ENCODE measurements at places on chromosomes 1 and 21.

DNA sequence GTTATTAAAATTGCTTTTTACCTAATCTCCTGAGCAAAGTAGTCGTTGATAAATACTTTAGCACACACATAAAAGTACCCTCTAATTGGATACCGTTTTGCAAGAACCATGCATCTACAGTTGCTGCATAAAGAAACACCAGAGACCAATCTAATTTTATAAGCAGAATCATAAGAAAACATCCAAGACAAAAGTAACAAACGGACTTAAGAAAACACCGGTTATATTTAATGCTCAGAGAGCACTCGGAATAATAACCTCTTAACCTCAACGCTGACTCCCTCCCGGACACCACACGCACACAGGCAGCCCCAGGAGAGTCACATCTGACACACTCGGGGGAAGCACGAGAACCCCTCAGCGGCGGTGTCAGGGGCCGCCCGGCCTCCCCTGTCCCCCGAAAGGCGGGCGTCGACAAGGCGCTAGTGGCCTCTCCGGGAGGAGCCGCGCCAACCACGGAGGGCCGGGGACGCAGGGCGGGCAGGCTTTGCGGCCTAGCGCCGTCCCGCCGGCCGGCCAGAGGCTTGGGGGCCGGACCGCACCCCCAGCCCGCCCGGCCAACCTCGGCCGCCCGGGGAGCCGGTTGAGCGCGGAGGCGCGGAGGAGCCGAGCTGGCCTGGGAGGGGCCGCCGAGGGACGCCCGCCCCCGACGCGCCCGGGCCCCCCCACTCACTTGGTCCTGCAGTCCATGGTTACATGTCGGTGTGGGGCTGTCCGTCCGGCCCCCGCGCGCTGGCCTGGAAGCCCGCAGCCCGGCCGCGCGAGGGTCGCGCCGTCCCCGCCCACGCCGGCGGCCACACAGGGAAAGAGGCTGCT is 606 bp downstream of the DENND1B start:
- DNase-seq = peak; percentile 25

DNA sequence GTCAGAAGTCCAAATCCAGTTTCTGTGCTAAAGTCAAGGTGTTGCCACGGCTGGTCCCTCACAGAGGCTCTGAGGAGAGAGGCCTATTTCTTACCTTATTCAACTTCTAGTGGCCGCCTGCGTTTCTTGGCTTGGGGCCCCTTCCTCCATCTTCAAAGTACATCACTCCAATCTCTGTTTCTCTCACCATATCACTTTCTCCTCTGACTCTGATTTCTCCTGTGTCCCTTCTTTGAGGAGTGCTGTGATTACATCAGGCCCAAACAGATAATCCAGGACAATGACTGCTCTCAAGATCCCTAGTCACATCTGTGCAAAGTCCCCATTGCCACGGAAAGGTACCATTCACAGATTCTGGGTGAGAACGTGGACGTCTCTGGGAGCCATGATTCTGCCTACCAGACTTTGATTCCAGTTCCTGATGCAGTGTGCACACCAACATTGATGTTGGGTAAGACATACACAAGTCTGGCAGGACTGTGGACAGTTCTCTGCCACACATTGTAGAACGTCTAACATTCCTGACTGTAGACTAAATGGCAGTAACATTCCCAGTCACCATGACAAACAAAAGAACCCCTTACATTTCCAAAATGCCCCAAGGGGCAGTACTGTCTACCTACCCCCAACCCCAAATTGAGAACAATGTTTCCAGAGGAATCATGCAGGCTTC is 43.0 kb upstream of the ITPKB start:
- DNase-seq = no peak

GRCh38 chr21:43321111-43321510 is 105.8 kb downstream of the SIK1 start:
- DNase-seq = no peak

DNA sequence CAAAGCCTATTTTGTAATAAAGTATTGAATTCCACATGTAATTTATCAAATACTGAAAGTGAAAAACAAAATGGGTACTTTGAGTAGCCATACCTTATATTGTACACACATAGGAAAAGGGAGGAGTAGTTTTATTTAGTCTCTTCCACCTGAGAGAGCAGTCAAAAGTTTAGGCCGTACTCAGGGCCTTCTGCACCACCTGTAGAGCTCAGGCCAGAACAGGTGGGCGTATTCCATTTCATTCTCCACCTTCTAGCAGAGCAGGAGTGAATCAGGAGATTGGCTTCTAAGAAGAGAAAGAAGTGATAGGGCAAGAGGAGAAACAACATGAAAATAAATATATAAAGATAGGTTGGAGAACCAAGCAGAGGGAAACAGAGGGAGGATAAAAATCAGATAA is 44.0 kb downstream of the TRAF5 start:
- DNase-seq = no peak

DNA sequence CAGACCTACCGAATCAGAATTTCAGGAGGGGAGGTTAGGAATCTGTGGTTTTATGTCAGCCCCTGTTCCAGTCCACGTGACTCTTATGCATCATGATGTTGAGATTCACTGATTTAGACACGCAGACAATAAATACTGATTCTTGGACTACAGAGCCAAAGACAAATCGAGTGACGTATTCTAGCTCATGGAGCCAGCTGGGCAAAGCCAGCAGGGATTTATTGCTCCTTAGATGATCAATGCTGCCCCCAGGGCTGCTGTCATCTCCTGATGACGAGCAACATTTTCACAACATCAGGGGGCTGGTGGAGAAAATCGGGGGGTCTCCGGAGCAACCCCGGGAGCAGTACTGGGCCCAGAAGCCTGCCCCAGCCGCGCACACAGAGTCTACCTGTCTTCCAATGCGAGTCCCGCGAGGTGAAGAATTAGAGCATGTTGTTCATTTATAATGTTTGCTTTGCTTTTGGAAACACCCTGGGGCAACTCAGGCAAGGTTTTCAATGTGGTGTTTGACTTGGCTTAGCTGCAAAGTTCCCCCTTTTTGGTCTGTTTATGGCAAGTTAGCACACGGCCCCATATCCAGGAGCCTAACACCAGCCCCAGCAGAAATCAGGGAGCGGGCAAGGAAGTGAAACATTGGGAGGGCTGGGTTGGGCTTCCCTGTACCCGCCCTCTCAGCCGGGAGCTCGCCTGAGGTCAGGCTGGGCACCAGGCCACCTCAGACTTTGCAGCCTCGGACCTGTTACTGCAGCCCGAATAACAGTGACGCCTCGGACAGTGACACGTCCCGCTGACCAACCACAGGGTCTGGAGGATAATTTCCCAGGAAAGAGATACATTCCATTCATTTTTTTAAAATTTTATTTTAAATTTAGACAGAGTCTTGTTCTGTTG is 19.9 kb upstream of the CLDN14 start:
- no peak for DNase-seq

DNA sequence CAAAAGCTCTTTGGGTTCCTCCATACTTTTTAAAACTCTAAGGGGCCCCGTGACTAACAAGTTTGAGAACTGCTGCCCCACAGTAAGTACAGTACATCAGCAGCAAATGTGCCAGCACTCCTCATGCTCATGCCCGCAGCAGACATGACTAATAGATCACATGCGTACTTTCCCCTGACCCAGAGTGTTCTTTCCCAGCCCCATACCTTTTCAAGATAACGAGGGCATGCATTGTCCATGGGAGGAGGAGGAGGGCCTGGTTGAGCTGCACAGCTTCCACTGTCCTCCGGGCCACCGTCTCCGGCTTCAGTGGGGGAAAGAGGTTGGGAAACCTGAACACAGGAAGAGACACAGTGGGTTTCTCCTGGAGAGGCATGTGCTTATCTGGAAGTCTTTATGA is 45.5 kb downstream of the DHRS3 start:
- DNase-seq = no peak

DNA sequence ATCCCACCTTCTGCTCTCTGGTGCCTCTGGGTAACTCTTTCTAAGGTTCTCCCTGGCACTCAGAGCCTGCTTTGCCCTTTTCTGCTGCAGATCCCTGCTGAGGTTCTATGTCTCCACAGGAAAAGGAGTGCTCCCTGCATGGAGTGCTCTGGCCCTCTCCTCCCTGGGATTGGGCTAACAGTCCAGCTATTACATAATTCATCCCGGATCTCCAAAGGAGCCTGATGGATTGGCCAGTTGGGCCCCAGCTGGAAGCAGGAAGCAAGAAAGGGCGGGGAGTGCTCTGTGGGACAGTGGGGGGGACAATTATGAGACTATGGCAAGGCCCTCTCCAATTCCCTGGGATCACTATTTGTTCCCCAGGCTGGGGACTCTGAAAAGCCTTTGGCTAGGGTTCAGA is 51.9 kb upstream of the GOLT1A start:
- DNase-seq = no peak

- no peak for DNase-seq
These were observed 135.6 kb upstream of the SYT6 start for GRCh38 chr1:114289306-114289705.

DNA sequence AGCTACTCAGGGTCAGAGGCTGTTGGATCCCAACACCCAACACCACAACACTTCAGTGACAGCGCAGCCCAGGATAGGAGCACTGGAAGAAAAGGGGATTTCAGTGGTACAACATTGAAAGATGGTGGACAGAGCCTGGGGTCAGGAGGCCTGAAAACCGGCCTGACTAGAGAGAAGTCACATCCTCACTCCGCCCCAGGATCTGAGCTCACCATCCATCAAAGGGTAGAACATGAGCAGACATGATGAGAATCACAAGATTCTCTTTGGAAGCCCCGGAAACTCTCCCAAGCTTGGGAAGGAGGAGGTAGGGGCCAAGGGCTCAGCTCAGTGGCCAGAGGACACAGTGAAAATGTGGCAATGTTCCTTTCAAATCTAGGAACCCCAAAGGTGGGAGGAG is 271.3 kb downstream of the NPHP4 start:
- no peak for DNase-seq

DNA sequence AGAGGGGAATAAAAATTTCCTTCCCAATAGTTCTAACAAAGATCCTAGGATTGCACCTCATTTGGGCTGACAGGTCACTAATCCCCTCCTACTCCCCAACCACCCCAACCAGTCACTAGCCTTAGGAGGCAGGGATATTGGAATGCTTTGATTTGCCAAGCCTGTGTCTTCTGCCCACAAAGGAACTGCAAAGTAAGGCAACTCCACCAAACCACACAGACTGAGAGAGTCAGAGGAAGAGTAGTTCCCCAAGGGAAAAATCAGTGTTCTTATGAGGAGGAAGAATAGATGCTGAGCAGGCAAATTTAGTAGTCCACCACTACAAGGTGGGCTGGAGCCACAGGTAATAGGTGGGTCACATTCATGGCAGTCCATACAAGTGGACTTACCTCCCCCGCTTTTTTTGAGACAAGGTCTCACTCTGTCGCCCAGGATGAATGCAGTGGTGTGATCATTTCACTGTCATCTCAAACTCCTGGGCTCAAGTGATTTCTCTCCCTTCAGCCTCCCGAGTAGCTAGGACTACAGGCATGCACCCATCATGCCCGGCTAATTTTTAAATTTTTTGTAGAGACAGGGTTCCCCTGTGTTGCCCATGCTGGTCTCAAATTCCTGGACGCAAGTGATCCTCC is 3.7 kb upstream of the TMEM39B start:
- DNase-seq = no peak

DNA sequence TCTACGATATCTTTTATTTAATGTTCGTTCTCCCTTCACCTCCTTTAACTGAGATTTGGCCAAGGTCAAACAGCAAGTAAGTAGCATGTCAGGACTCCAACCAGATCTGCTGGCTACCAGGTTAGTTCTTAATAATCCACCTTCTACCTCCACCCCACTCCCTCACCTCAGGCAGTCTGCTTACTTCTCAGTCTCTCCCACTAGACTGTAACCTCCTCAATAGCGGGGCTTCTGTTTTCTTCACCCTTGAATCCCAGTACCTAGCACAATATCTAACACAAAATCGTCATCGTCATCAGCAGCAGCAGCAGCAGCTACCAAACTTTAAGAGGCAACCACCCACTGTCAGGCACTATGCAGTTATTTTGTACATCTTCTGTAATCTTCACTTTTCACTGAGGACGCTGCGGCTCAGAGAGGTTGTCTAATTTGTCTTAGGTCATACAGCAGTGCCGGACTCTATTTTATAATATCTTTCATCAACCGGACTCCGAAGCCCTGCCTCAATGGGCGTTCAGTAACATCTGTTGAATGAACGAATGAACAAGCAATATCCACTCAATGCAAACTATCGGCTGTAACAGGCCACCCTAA is 859 bp upstream of the MAGI3 start:
- no peak for DNase-seq

DNA sequence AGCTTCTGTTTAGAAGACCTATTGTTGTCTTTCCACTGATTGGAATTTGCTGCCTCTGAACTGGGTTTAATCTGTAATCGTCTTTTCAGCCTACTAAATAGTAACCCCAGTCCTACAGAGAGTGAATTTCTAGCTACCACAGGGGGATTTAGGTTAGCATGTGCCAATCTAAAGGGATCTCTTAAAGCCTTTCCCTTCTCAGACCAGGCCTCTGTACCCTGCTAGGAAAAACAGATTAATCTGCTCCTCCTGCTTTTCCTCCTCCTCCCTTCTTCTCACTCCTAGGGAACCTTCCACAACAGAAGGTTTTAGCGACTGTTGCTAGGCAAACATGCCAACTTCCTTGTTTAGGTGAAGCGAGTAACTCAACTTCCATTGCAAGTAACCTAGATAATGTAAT is 1.3 kb upstream of the RC3H1 start:
- DNase-seq = no peak

DNA sequence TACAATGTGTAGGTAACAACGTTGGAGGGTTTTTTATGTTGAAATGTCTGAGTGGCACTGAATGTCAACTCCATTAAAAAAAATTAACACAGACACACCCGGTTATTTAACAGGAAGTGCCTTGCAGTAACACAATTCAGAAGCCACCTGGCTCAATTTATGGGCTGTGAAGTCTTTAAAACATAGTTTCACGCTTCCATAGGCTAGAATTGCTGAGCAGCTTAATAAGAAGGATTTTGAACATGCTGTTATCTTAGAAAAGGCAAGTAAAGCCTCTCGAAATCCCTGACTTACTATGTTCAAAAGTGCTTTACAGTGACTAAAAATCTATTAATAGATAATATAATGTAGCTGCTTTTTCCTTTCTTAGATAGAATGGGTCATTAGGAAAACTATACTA is 19.7 kb downstream of the SRSF4 start:
- no peak for DNase-seq

- no peak for DNase-seq
These were observed 12.7 kb upstream of the GADD45A start for GRCh38 chr1:67672260-67672803.

GRCh38 chr1:89689234-89689633 is 56.3 kb downstream of the LRRC8C start:
- no peak for DNase-seq

- no peak for DNase-seq
These were observed 9.8 kb upstream of the NOS1AP start for GRCh38 chr1:162059721-162060120.

- DNase-seq = no peak
These were observed 32.5 kb downstream of the WNT3A start for GRCh38 chr1:228039006-228039903.

GRCh38 chr21:41761211-41761933 is 5.5 kb downstream of the RIPK4 start:
- no peak for DNase-seq
